ENCODE measurements at places on chromosomes 3 and 15.
A peak's percentile ranks its signal among the peaks of the same experiment; 100 is the strongest.

- no peak for DNase-seq
These were observed 97.1 kb upstream of the TNFAIP8L3 start for GRCh38 chr15:51191766-51192165.

GRCh38 chr15:100034191-100034590 lies 301.0 kb upstream of the LYSMD4 start:
- DNase-seq: no peak

- no peak for DNase-seq
These were observed 103.5 kb upstream of the UBE2E2 start for GRCh38 chr3:23099677-23100076.

DNA sequence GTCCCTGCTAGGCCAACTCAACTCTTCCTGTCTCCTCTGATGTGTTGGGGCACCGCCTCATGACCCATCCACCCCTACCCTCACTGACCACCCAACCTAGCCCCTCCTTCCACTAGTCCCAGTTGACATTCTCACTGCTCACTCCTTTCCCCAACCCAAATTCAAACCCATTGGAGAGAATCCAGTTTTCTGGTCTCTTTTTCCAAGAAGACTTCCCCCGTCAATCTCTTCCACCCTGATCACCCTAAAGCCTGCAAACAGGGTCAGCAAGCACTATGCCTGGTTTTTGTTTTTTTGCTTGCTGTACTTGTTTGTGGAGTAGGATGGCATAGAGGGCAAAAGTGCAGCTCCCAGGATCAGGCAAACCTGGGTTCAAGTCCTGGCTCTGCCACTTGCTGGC lies 176.6 kb upstream of the PPP2R3A start:
- DNase-seq: no peak

DNA sequence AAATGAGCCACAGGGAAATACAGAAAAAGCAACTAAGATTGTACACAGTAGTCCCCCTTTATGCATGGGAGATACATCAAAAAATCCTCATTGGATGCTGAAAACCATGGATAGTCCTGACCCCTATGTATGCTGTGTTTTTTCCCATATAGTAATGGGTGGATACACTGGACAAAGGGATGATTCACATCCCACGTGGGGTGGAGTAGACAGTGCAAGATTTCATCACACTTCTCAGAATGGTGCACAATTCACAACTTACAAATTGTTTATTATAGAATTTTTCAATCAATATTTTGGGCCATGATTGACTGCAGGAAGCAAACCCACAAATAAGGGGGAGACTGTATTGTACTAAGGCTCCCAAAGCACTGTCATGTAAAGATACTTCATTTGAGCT lies 224.4 kb upstream of the STRIT1 start:
- no peak for DNase-seq

GRCh38 chr3:55285156-55285555 lies 201.9 kb downstream of the WNT5A start:
- no peak for DNase-seq

- DNase-seq: no peak
These were observed 1.9 kb downstream of the CD200 start for GRCh38 chr3:112334691-112335433.

DNA sequence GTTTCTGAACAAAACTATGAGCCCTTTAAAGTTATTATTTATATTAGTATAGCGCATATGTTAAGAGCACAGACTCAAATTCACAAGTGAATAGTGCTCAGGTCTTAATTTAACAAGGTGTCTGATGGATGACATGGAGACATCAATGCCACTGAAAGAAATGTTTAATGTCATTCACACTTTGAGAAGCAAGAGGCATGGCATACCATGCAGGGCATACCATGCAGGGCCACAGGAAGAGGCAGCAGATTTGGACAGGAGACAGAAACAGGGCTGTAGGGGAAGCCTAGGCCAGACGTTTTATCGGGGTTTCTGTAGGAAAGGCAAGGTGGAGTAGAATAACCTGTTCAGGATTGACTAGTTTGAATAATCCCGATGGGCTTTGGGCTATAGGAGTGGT lies 150.2 kb upstream of the KCNH8 start:
- no peak for DNase-seq

- no peak for DNase-seq
These were observed 232.4 kb upstream of the PROK2 start for GRCh38 chr3:72017311-72017710.

DNA sequence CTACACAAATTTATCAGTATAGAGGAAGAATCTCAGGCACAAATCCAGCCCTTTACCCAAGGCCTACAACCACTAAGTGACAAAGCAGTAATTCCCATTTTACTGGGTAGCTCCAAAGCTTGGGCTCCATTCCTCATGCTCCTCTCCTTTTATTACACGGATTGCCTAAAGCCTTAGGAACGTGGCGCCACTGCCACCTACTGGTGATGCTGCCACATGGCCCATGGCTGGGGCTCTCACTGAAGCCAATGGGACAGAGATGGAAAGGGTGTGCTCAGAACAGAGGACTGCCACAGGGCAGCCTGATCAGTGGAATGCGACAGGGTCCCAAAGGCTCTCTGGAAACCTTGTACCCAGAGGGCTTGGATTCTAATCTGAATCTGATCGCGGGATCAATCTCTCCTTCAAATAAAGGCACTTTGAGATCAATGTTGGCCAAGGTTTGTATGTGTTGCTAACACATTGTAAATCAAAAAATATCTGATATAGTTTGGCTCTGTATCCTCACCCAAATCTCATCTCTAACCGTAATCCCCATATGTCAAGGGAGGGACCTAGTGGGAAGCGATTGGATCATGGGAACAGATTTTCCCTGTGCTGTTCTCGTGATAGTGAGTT lies 33.5 kb upstream of the LYZL4 start:
- peak; percentile 52 for DNase-seq

- no peak for DNase-seq
These were observed 133.1 kb downstream of the IL1RAP start for GRCh38 chr3:190646996-190647395.

DNA sequence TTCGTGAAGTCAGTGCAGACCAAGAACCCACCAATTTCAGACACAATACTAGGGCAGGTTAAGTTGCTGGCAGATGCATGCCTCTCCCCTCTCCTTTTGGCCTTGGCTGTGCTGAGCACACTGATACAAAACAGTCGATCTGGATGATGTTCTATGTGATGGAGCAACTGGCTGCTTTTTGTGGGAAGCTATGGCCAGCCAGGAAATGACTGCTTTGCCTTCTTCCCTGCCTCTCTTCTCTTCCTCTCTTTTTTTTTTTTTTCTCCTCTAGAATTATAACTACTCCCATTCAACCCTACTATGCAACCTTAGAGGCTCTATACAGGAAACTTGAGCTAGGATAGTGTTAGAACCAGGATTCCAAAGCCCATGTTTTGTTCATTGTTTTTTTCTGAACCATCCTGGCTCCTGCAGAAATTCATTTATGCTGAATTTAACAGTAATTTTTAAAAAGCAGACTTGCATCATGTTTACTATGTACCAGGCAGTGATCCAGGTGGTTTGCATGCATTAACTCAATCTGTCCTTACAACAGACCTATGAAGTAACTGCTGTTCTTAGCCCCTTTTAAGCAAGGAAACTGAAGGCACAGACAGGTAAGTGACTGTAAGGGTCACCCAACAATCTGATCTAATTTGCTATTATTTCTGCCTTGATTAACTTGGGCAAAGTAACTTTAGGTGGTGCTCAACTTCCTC lies 62.9 kb downstream of the PLD1 start:
- no peak for DNase-seq

- no peak for DNase-seq
These were observed 230.3 kb upstream of the TLE3 start for GRCh38 chr15:70327856-70328678.

DNA sequence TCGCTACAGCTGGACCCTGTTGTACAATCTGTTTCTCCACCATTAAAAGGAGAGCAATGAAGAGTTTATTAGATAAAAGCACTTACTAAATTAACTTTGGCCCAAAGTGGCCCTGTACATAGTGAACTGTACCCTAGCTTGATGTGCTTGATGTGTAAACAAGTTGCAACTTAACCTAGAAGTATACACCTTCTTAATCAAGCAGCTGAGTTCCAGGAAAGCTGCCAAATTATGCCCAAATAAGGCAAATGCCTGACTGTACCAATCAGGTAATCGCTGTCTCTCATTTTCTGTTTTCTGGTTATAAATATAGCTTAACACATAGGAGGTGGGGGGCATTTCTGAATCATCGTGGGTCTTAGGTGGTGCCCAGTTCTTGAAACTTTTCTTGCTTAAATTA lies 704.8 kb upstream of the CBLB start:
- no peak for DNase-seq

DNA sequence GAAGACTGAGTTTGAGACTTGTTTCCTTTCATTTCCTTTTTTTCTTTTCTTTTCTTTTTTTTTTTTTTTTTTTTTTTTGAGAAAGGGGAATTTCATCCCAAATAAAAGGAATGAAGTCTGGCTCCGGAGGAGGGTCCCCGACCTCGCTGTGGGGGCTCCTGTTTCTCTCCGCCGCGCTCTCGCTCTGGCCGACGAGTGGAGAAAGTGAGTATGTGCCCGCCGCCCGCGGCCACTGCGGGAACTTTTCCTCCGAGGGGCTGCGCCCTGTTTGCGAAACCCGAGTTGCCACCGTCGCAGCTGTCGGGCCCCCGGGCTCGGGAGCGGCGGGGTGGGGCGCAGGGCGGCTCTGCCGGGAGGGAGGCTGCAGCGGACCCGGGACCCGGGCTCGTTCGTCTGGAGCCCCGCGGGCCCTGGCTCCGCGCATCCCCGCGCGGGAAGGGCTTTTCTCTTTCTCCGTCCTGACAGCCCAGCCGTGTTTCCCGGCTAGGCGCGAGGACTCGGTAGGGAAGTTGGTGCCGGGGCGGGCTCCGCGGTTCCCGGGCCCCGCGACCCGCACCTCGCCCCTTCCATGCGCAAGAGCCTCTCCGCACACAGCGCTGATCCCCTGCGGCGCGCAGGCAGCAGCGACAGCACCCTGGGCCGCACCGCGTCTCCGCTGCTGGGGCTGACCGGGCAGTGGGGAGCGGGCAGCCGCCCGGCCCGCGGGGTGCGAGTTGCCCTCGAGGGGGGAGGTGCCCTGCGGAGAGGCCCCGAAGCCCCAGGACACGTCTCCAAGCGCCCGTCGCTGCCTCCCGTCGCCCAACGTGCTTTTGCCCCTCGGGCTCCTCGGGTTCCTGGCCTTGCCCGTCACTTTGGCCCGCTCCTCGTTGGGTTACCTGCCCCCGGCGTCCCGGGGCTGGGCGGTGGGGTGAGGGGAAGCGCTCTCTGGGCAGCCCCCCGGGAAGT lies 1.4 kb downstream of the IGF1R start:
- DNase-seq: no peak

GRCh38 chr3:158763421-158763820 lies 31.2 kb upstream of the RARRES1 start:
- DNase-seq: no peak

GRCh38 chr15:92502336-92502735 lies 108.7 kb downstream of the ST8SIA2 start:
- no peak for DNase-seq

- DNase-seq: no peak
These were observed 122.1 kb upstream of the TPRG1 start for GRCh38 chr3:189049458-189050236.

DNA sequence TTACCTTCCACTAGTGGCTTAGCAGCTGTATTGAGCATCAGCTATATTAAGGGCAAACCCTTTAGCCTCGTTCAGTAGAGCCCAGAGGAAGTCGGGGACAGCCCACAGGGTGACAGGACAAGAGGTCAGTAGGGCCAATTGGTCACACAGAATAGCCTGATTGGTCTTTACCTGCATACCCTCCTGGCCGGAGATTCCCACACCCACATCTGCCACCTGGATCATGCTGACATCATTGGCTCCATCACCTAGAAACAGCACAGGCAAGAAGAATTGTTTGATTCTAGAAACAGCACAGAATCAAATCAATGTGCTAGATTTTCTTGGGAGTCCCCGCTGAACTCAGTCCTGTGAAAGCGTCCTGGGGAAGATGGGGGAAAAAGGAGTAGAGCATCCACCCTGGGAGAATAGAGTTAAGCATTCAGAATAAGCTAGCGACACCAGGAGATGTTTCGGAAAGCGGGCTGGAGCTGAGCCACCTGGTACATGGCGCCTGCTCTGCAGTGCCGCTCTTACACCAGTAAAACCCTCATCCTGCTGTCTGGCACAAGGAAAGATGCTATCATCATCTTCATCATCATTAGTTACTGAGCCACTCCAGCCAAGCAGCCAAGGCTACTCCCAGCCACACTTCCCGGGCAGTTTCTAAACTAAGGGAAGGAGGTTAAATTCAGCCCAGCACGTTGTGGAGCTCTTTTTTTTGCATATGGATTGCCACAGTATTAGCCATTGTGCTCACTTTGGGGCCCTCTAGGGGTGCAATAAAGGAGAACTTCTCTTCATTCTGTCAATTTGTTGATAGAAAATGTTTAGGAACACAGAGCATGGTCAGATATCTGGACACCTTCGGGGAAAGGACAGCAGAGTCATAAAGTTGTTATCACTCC lies 171.3 kb downstream of the ATP10A start:
- DNase-seq: no peak

DNA sequence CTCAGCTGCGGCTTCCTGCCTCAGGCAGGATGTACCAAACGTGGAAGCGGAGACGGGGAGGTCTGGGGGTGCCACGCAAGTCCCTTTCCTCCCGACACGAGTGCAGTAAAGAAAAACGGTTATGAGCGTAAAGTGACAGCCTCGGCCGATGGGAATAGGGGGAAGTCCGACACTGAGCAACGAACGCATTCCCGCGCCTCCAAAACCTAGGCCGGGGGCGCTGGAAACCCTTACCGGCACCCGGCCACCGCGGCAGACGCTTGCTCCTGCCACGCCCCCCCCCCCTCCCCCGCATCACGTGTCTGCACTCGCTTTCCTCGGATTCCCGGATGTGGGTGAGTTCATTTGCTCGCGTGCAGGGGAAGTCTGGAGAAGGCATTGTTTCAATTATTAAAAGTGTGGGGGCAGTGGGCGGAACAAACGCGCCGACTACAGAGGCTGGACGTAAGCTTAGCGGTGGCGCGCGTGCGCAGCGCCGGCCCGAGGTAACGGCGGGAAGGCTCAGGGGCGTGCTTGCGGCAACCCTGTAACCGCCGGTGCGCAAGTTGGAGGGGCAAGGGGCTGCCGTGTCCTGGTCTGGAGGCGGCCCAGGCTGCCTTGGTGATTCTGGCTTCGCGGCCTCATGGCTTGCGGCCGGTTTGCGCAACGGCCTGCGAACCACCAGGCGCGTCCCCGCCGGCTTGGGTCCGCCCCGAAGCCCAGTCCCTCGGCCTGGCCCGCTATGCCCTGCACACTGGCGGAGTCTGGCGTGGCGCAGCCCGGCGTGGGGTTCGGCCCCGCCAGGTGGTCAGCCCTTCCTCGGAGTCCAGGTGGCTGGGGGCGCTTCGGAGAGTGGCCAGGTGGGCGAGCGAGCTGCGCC lies at the start of the genes ANAPC13 and CEP63:
TSS of gene ANAPC13 (minus strand) at position 268 of the 859 bp plus-strand sequence. CDS start 3,081 bp downstream, outside the sequence.
TSS of gene CEP63 (plus strand) at position 340 of the 859 bp plus-strand sequence. CDS start 9,264 bp downstream, outside the sequence.
- DNase-seq: peak; percentile 97
